Naive thymus-derived CD8-positive, alpha-beta T cell (primary cell): ENCODE measurements at places on chromosomes 1 and 21. TPM values are rescaled to one million over a fixed set of nuclear protein-coding genes. Genes with fewer than 3 reads are reported as not detected.

DNA sequence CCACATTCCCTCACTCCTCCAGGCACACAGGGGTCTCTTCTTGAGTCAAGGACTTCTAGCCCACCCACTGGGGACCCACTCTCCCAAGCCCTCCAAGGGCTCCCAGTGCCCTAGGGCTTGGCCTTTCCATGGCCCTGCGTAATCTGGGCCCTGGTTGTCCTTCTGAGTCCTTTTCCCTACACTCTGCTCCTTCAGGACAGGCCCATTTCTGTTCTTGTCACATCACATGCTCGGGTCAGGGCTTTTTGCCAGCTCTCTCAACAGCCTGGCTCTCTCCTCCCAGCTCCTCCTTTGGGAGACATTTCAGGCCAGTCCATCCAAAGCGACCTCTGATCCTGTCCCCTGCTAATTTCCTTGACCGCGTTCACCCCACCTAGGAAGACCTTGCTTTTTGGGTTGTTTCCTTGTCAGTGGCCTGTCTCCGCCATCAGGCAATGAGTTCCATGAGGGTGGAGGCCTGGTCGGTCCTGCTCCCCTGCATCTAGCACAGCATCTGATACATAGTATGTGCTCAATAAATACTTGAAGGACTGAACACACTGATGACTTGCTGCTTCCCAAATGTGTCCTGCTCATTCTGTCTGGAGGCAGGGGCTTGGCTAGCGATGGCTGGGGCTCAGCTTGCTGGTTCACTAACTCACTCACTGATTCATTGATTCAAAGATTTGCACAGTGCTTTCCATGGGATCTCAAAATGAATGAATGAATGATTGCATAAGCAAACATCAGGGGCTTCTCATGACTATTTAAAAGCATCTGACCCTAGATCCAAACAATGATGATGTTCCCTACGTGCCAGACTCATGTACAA is 44.8 kb downstream of the DHRS3 start:
- H3K27ac ChIP-seq, result no peak overlapping the region
- DNase-seq, result no peak
- H3K27me3 ChIP-seq, result no peaks in the 10 kb centered on the region

DNA sequence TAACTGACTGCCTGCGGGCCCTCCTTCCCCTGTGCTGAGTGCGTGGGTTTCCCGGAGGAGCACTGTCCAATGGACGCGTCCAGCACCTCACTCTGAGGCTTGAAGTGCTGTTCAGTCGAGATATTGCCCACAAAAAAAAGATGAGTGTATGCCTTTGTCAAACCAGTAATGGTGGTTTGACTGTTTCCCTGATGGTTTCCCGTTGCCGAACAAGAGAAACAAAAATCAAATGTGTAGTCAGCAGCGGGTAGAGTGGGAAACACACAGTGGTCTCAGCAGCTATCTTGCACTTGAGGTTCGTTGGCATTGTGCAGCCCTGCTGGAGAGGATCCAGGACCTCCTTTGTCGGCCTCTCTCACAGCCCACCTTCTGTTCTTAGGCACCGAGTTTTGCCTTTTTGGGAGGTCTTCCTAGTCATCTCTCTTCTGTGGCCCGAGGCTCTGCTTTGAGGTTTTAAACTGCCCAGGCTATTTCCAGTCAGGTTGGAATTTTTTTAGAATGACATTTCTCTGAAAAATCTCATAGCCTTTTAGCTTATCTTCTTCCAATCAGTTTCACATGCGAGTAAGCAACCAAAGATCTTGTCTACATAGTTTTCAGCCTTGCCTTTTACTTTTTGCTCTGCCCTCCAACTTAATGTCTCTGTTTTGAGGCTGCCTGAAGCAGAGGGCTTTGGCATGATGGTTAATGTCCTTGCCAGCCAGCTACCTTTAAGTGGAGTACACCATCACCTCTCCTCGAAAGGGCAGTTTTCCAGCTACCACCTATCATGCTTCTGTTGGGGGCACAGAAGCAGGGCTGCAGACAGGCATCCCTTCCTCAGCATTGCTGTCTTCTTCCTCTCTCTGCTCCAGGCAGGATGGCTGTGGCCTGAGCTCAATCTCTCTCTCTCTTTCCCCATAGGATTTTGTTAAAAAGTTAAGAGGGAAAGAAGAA is 132.3 kb downstream of the URB2 start:
- H3K4me1 ChIP-seq, result peaks cover 6% of the 10 kb centered on the region
- H3K4me3 ChIP-seq, result no peak overlapping the region
- H3K36me3 ChIP-seq, result no peaks in the 10 kb centered on the region
- no peak overlapping the region for H3K27ac ChIP-seq
- no peak for DNase-seq

GRCh38 chr1:210123924-210124589 is 108.5 kb upstream of the SERTAD4 start:
- peaks cover 7% of the 10 kb centered on the region for H3K27me3 ChIP-seq
- H3K36me3 ChIP-seq, result no peaks in the 10 kb centered on the region
- no peaks in the 10 kb centered on the region for H3K4me1 ChIP-seq
- no peak overlapping the region for H3K27ac ChIP-seq

DNA sequence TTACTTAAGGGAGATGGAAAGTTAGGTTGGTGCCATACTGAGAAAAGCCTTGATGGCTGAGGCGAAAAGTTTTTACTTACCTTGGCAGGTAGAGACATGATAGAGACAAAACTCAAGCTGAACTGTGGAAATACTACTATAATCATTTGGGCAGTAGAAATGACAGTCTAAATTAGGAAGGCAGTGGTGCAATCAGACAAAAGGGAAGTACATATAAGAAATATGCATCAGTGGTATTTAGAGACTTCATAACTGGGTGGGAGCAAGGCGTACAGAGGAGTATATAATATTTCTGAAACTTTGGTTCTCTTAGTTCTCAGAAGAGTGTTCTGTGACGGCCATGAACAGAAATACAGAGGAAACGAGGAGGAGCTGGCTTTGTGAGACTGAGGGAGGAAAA is 2.4 kb upstream of the CEP350 start:
- H3K27me3 ChIP-seq, result no peaks in the 10 kb centered on the region
- H3K27ac ChIP-seq, result peak overlapping the region; percentile 98
- H3K4me3 ChIP-seq, result peak overlapping the region; percentile 88
- peaks cover 38% of the 10 kb centered on the region for H3K4me1 ChIP-seq
- H3K36me3 ChIP-seq, result no peaks in the 10 kb centered on the region

- no peaks in the 10 kb centered on the region for H3K27me3 ChIP-seq
- peak overlapping the region; percentile 97 for H3K27ac ChIP-seq
- peaks cover 23% of the 10 kb centered on the region for H3K4me1 ChIP-seq
Measured at GRCh38 chr1:40980068-40980452, 564 bp downstream of the CTPS1 start.

DNA sequence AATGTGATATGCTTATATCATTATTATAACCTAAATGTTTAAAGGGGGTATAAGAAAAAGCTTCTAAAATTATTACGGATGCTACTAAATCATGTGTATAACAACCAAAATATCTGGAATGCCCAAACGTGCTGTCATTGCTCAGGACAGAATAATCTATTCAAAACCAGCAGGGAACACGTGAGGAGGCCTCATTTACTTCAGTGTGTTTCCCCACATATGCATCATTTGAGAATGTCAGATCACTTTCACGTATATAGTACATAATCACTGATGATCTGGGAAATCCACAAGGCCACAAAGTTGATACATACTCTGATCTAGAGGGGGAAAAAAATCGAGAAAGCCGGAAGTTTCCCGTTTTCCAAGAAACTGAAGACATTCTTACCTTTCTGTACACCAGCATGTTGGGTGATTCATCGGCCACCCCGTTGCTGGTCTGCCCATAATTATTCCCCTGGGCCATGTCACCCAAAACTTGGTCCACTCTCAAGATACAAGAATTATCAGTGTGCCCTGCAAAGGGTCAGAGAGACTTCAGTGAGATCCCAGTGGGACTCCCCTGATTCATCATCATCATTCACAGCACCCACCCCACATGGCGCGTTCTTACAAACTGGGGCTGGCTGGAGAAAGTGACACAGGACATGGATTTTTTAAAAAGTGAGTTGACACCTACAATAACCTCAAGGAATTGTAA is 1.5 kb downstream of the RGS7 start:
- H3K27me3 ChIP-seq, result peaks cover 19% of the 10 kb centered on the region
- DNase-seq, result no peak
- peaks cover 2% of the 10 kb centered on the region for H3K4me1 ChIP-seq
- H3K4me3 ChIP-seq, result no peak overlapping the region

- H3K27me3 ChIP-seq, result no peaks in the 10 kb centered on the region
- H3K4me3 ChIP-seq, result peak overlapping the region; percentile 96
- DNase-seq, result no peak
- peaks cover 14% of the 10 kb centered on the region for H3K36me3 ChIP-seq
Measured at GRCh38 chr1:23019863-23020625, 776 bp downstream of the KDM1A start.

DNA sequence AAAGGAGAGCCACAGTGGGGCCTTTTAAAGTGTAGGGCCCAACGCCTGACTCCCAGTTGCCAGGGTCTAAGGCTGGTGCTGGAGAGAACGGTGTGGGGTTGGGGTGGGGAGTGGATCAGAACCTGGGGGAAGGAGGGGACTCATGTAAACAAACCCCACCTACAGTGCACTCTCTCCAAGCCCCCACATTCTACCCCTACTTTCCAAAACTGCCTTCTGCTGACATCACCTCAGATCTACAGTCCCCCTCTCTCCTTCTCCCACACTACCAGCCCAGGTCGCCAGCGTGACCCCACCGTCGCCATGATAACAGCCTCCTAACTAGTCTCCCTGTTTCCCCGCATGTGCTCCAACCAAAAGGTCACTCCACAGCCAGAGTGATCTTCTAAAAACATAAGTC is 26.6 kb downstream of the TNNT2 start:
- no peak for DNase-seq
- peaks cover 12% of the 10 kb centered on the region for H3K27me3 ChIP-seq
- H3K36me3 ChIP-seq, result no peaks in the 10 kb centered on the region
- H3K4me1 ChIP-seq, result no peaks in the 10 kb centered on the region
- H3K4me3 ChIP-seq, result no peak overlapping the region

DNA sequence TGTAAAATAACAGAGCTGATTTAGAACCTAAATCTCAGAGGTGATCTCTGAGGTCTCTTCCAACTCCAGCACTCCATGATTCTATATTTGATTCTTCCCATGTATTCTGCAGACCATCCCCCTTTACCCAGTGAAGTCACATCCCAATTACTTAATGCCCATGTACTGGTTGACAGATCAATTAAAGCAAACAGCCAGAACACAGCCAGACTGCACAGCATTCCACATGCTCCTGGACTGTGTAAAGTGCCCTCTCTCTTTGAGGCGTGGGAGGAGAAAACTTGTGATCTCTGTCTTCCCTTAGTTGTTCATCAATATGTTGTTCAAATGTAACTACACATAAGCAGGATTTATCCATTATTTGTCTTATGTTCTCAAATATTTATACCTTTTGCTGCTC is 18.1 kb downstream of the NOS1AP start:
- DNase-seq, result no peak
- peaks cover 58% of the 10 kb centered on the region for H3K27me3 ChIP-seq
- H3K27ac ChIP-seq, result no peak overlapping the region
- H3K4me1 ChIP-seq, result no peaks in the 10 kb centered on the region
- no peak overlapping the region for H3K4me3 ChIP-seq
- H3K36me3 ChIP-seq, result peaks cover 3% of the 10 kb centered on the region

GRCh38 chr1:84738237-84738636 is 48.0 kb upstream of the SSX2IP start:
- no peak overlapping the region for H3K27ac ChIP-seq
- H3K4me3 ChIP-seq, result no peak overlapping the region
- DNase-seq, result no peak
- peaks cover 14% of the 10 kb centered on the region for H3K27me3 ChIP-seq
- no peaks in the 10 kb centered on the region for H3K4me1 ChIP-seq

GRCh38 chr1:38094711-38095290 is 48.2 kb upstream of the POU3F1 start:
- H3K4me3 ChIP-seq, result no peak overlapping the region
- no peak overlapping the region for H3K27ac ChIP-seq
- H3K4me1 ChIP-seq, result no peaks in the 10 kb centered on the region
- H3K27me3 ChIP-seq, result peaks cover 28% of the 10 kb centered on the region
- H3K36me3 ChIP-seq, result no peaks in the 10 kb centered on the region

GRCh38 chr1:59156526-59157199 is 140.2 kb upstream of the FGGY start:
- H3K4me1 ChIP-seq, result no peaks in the 10 kb centered on the region
- H3K4me3 ChIP-seq, result no peak overlapping the region
- DNase-seq, result no peak
- peaks cover 3% of the 10 kb centered on the region for H3K36me3 ChIP-seq
- no peaks in the 10 kb centered on the region for H3K27me3 ChIP-seq
- H3K27ac ChIP-seq, result no peak overlapping the region

DNA sequence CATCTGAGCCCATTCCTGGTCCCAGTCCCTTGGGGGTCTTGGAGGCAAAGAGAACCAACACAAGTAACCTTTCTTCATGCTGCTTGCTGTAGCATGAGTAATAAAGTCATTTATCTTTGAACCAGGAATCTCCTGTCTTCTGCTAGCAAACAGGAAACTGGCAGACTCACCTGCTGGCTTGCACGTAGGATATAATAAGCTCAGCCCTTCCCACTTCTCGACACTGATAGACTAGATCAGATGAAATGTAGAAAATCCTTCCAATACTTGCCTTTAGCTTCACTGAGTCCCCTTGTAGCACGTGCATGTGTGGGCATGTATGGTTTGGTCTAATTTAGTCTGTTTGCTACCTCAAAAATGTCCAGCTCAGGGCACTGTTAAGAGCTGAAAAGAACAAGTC is 6.5 kb upstream of the TFF2 start:
- DNase-seq, result no peak
- no peak overlapping the region for H3K4me3 ChIP-seq
- H3K27me3 ChIP-seq, result no peaks in the 10 kb centered on the region
- no peak overlapping the region for H3K27ac ChIP-seq
- H3K4me1 ChIP-seq, result peaks cover under 1% of the 10 kb centered on the region

GRCh38 chr1:1432274-1432950 is 3.1 kb upstream of the VWA1 start:
- H3K4me3 ChIP-seq, result no peak overlapping the region
- H3K27ac ChIP-seq, result no peak overlapping the region
- H3K36me3 ChIP-seq, result peaks cover 4% of the 10 kb centered on the region
- DNase-seq, result no peak
- H3K27me3 ChIP-seq, result peaks cover 39% of the 10 kb centered on the region
- H3K4me1 ChIP-seq, result peaks cover 13% of the 10 kb centered on the region

The LCA5L gene
- polyA plus RNA-seq, result 0.95 TPM

The IL22RA1 gene
- not detected for polyA plus RNA-seq

The GUCA2B gene
- polyA plus RNA-seq, result not detected

The CD84 gene
- 18.1 TPM for polyA plus RNA-seq

The SNAPIN gene
- 77.4 TPM for polyA plus RNA-seq

The CCDC185 gene
- polyA plus RNA-seq, result not detected

The FAM229A gene
- 0.47 TPM for polyA plus RNA-seq

The LCE1F gene
- not detected for polyA plus RNA-seq

The CD46 gene
- 123 TPM for polyA plus RNA-seq

The SLAMF7 gene
- polyA plus RNA-seq, result 102 TPM
